GM18507 (cell line): ENCODE measurements at places on chromosomes 6 and 20.

- DNase-seq, result no peak
These were observed 84.1 kb downstream of the SLC23A2 start for GRCh38 chr20:4916971-4917881.

DNA sequence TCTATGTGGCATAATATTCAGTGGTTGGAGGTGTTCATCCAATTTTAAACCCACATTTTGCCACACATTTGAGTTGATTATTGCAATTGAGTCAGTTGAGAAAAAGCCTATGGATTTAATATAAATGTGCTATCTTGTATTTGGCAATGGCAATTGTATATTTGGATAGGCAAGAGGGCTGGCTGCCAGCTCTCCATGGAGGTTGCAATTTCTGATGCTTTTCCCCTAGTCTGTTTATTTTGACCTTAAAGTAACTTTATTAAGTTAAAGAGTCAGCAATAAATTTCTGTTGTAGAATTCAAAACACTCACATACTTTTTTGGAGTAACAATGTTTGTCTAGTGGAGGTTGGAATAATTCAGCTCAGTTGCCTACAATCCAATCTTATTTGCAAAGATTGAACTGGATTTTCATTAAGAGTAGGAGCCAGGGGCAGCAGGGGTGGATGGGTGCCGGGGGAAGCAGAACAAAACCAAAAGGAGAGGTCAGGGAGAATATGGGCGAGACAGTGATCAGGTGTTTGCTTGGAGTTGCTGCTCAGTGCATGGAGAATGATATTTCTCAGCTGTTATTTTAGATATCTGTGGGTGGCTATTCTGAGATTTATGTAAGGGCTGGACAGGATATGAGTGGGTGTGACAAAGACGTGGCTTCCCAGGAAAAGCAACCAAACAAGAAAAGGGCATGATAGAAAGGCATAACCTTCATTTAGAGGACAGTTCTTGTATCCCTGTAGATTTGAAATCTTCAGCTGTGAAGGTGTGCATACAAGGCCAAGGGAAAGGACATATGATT, 163.0 kb downstream of the HDGFL1 start:
- DNase-seq, result no peak

DNA sequence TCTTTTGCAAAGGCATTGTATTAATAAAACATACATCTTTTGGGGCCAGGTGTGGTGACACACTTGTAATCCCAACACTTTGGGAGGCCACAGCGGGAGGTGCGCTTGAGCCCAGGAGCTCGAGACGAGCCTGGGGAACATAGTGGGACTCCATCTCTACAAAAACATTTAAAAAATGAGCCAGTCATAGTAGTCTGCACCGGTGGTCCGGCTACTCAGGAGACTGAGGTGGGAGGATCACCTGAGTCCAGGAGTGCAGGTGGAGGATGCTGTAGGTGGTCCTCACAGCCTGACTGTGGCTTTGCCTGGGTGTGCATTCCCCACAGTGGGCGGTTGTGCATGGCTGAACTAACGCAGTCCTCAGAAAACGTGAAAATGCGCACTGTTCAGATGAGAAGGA, 162.5 kb downstream of the DLL1 start:
- DNase-seq, result no peak

- DNase-seq, result no peak
These were observed 24.9 kb downstream of the MMP24OS start for GRCh38 chr20:35253010-35253409.

DNA sequence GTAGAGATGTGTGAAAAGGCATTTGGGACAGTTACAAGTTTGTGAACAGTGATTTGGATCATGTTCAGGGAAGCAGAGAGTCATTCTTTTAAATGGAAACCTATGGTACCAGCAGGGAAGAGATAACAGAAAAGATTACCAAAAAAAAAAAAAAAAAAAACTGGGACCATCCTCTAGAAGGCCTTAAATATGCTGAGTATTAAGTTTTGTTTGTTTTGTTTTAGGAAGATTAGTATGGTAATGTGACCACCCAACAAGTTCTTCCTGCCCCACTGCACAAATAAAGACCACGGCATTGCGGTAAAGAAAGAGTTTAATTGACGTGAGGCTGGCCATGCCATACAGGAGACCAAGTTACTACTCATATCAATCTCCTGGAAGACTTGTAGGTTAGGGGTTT, 946.2 kb downstream of the KIF16B start:
- DNase-seq, result no peak

DNA sequence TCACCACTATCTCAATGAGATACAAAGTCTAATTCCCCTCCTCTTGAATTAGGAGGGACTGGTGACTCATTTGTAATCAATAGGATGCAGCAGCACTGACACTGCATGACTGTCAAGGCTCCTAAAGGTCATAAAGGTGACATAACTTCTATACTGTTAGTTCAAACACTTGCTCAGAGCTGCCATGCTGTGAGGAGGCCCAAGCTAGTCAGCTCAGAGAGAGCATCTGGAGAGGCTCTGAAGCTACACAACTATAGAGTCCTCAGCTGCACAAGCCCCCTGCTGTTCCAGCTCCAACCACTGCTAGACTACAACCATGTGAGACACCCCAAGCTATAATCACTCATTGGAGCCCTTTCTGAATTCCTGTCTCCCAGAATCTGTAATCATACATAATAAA, 17.0 kb upstream of the HEY2 start:
- no peak for DNase-seq
